Stimulated activated CD4-positive, alpha-beta T cell treated with anti-CD3 and anti-CD28 coated beads, Interleukin-2, amount 100 ng/mL, for 24 hours (primary cell): ENCODE measurements at places on chromosomes 1 and 21.
A peak's percentile ranks its signal among the peaks of the same experiment; 100 is the strongest.

DNA sequence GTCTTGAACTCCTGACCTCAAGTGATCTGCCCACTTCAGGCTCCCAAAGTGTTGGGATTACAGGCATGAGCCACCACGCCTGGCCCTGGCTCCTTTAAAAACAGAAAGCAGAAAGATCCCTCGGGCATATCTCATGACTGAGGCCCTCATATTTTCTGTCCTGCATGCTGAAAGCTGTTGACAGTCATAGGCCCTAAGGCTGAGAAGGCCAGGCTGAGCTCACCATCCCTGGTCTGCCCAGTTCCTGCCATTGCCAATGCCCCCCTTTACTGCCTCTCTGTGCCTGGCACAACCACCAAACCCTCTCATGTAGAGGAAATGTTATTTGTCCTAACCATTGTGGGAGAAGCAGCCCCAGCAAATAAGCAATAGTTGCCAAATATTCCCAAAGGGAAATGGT is 12.7 kb downstream of the CD34 start:
- no peak for DNase-seq

GRCh38 chr1:157269656-157270375 is 131.6 kb upstream of the ETV3 start:
- DNase-seq, result no peak

- no peak for DNase-seq
Measured at GRCh38 chr1:181140891-181141290, 52.4 kb downstream of the IER5 start.

DNA sequence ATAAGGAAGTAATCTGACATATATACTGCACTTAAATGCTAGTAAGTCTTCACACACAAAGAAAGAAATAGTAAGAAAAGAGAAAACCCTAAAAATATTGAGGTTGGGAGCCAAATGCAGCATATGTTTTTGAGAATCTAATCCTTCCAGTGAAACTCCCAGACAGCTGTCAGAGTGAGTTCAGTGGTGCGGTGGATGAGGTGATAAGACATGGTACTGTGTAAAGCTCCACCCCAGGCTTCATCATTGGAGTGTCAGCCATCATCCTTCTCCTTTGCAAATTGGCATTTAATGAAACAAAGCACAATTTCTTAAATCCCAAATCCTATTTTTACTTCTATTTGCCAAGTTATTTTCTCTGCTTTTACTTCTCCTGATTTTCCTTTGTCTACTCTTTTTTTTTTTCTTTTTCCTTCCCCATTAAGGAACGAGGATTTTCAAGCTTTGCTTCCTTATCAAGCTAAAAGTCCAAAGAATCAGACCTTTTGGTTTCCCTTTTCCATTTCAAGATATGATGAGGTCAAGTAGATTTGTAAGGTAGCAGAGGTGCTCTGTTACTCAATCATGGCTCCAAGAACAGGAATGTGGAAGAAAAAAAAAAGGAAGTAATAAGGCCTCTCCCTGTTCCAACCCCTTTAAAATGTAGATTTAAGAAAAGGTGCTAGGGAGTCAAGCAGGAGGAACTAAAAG is 343.3 kb downstream of the SETD4 start:
- no peak for DNase-seq

- no peak for DNase-seq
Measured at GRCh38 chr1:111624382-111624781, 4.8 kb downstream of the RAP1A start.

- no peak for DNase-seq
Measured at GRCh38 chr1:14648391-14648790, 49.9 kb downstream of the KAZN start.

DNA sequence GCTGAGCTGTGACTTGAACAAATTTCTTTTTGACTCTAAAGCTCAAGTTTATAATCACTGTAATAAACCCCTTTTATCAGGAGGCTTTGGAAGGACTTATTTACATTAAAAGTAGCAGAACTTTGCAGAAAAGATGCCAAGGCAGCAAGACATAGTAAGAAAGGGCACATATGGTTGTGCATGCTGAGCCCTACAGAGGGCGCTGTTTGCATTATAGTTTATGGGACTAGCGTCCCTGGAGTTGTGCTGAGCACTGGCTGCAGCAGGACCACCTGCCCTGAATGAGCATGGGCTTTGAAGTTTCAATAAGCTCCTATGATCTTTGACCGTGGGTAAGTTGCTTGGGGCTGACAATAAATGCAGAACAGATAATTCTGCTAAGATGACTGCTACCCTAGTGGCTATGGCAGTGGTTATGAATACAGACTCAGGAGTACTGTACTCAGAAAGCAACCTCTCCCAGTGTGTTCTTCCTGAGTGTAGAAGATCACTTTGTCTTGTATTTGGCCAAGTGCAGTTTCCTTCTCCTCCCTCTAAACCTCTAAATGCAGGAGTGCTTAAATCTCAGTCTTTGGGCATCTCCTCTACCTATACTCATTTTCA is 45.4 kb upstream of the USP1 start:
- no peak for DNase-seq

DNA sequence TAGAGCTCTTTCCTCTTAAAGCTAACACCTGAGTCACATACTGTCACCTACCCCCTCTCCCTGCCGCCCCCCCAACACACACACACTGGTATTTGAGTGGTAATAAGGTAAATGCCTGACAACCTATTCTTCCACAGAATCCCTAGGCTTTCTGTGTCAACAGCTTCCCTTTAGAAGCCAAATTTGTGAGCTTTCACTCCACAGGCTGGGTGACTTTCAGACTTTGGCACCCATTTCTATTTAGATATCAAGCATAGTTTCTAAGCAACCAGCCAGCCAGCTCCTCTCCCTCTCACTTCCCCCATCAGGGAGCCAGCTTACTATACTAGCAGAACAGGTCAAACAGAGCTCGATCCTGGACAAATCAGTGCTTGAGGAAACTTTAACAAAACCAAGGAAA is 3.2 kb upstream of the C1orf74 start:
- no peak for DNase-seq

GRCh38 chr1:3910049-3910731 is 10.1 kb upstream of the C1orf174 start:
- DNase-seq, result no peak

DNA sequence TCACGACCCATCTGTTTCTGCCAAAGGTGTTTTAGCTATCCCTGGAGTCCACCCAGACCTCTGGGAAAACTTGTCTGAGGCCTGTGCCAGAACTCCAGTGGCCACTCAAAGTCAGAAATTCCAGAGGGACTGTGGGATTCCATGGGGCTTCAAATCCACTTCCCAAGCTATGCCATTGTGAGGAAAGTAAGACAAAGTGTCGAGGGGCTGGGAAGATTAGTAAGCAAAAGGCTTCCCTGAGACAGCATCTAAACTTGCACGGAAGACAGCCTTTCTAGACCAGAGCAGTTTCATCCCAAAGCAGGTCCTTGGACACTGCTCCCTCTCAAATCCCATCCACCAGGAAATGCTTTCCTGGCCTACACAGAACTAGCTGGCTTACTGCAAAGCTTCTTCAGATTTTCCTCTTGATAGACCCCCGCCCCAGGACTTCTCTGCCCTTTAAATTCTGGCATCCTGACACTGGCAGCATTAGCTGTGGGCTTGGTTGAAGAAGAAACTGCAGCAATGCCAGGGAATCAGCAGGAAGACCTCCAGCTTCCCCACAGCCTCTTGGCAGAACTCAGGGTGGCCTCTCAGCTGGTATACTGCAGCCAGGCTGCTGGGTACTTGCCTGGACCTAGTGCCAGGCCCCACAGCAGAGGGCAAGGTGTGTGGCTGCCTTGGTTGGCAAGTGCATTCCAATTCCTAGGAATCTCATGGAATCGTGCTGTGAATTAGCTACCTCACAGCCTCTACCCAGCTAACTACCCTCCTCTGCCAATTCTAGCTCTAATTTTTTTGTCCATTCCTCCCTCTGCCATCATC is 27.3 kb upstream of the LMX1A start:
- DNase-seq, result no peak

GRCh38 chr1:24294228-24294672 is 24.9 kb upstream of the GRHL3 start:
- DNase-seq, result no peak

- no peak for DNase-seq
Measured at GRCh38 chr1:57324388-57324787, 99.5 kb downstream of the DAB1 start.

DNA sequence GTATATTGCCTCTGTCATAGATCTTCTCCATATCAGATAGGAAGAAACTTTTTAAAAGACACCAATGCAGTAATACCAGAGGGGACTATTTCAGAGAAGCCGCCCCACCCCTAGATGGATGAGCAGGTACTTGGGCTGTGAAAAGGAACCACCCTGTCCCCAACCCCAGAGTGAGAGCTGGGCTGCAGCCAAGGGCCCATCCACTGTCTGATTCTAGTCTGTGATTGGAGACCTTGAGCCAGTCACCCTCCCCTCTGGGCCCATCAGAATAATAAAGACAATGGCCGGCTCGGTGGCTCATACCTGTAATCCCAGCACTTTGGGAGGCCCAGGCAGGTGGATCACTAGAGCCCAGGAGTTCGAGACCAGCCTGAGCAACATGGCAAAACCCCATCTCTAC is 5.0 kb downstream of the CLEC20A start:
- no peak for DNase-seq

GRCh38 chr1:185156288-185156853 is 382 bp downstream of the TRMT1L start:
- no peak for DNase-seq

GRCh38 chr1:195933835-195934234 is 674.4 kb downstream of the KCNT2 start:
- no peak for DNase-seq

DNA sequence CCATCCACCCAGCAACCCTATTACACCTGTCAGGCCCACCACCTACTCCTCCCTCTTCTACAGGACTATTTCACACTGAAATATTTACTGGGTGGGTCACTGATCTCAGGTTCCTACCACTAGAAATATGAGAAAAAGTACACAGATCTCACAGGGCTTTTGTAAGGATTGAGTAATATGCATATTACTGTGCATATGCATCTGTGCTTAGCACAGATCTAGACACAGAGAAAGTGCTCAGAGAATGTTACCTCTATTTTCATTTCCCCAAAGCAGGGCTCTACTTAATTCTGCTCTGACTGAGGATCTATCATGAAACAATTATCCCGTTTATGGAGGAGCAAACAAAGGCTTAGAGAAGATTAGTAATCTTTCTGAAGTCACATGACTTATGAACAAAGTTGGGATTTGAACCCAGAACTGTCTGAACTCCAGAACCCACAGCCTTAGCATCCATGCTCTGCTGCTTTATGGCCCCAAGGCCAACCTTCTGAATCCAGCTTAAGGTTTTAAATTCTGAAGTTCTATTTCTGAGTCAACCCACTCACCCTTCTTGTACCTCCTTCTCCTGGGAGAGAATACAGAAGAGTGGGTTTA is 11.8 kb downstream of the TSSK3 start:
- no peak for DNase-seq

DNA sequence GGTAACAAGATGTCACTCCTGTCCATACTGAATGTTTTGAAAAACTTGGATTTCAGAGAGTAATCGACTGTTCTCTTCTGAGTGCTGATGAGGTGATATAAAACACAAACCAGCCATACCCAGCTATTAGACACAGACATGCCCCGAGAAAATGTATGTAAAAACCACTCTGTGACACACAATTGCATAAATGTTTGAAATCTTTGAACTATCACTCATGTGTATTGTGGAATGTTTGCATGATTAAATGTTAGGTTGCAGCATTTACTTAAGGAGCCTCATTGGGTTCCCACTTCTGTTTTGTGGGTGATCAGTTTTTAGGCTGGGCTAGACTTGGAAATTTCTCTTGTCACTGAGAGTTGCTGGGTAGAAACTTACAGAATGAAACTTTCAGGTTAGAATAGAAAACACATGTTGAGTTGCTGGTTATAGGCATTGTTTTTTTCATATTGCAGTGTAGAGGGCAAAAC is 270.4 kb upstream of the B3GALT2 start:
- no peak for DNase-seq

DNA sequence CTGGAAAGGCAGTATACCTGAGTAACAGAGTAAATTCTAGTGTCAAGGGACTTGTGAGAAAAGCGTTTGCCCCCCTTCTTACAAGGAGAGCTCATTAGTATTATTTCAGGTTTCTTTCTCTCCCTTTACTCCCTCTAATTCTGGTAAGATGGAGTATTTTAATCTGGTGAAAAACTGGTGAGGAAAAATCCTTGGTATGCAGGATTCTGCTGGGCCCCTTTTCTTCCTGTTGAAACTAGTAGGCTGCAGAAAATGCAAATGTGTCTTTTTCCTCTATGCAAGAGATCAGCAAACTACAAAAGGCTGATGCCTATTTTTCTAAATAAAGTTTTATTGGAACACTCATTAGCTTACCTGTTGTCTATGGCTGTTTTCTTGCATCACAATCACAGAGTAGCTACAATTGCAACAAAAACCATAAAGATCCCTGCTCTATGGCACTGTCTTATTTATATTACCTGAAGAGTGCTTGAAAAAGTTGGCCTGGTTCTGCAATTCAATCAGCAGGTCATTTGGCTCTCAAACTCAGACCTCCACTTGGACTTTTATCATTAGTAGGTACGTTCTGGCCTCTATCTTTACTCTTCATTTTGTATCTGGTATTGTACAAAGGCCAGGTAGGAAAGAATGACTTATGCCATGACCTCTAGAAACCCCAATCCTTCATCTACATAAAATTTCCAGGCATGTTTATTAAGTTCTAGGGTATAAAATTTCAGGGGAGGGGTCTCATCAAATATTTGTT is 109.6 kb downstream of the AKT3 start:
- no peak for DNase-seq

DNA sequence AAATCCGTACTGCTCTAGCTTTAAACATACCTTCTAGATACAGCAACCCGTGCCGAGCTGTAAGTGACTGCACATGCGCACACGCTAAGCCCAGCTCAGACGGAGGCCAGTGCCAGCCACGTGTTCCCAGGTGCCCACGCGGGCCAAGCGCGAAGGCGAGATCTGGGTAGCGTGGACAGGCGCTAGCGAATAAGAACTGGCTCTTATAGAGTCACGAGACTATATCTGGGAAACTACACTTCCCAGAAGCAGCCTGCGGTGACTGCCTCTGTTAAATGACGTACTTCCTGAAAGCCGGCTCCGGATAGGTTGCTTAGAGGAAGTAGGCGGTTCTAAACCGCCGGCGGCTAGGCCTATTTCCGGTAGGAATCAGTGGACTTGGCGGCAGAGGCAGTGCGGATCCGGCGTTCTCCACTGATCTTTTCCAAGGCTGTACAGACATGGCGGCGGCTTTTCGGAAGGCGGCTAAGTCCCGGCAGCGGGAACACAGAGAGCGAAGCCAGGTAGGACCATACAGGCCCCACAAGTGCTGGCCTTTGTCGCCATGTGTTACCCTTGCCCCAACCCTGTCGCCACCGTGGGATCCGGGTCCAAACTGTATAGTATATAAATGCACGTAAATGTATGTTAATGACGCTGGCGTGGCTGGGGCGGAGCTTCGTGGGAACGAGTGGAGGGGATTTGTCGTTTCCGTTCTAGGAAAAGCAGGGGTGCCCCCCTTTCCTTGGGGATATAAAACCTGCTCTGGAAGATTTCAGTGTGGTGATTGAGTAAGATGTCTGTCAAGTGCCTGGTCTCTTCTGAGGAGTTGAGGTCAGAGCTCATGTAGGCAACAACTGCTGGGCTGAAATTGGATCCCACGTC is at the start of gene UTP11:
TSS of gene UTP11 (plus strand) at position 372 of the 864 bp plus-strand sequence. CDS start at position 441, 69 bp downstream.
- peak; percentile 89 for DNase-seq

- no peak for DNase-seq
Measured at GRCh38 chr1:92362970-92363369, 64.1 kb downstream of the RPAP2 start.

GRCh38 chr21:42467140-42467983 is 28.7 kb downstream of the RSPH1 start:
- no peak for DNase-seq

- no peak for DNase-seq
Measured at GRCh38 chr1:7726623-7727022, 44.5 kb upstream of the VAMP3 start.
